ENCODE measurements at places on chromosomes 3 and 15.

- no peak for DNase-seq
Observed at GRCh38 chr3:107663266-107663665, 140.5 kb downstream of the BBX start.

- no peak for DNase-seq
Observed at GRCh38 chr3:72411843-72412242, 436.4 kb downstream of the SHQ1 start.

GRCh38 chr3:140627756-140628155 is 50.1 kb upstream of the TRIM42 start:
- no peak for DNase-seq

DNA sequence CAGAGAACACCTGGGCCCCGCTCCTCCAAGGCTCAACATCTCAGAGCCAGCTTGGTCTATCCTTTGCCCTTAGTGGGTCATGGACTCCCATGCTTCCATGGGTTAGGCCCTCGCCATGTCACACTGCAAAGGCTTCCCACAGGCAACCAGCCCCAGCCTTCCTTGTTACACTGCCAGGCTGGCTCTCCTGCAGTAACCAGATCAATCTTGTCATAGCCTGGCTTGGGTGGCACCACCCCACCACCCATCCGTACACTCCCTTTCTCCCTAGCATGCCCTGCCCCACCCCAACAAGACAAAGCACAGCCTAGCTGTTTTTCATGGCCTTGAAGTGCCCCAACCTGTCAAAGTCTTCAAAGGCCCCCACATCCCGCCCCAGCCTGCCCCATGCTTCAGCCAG is 30.5 kb downstream of the CA12 start:
- DNase-seq, result no peak

DNA sequence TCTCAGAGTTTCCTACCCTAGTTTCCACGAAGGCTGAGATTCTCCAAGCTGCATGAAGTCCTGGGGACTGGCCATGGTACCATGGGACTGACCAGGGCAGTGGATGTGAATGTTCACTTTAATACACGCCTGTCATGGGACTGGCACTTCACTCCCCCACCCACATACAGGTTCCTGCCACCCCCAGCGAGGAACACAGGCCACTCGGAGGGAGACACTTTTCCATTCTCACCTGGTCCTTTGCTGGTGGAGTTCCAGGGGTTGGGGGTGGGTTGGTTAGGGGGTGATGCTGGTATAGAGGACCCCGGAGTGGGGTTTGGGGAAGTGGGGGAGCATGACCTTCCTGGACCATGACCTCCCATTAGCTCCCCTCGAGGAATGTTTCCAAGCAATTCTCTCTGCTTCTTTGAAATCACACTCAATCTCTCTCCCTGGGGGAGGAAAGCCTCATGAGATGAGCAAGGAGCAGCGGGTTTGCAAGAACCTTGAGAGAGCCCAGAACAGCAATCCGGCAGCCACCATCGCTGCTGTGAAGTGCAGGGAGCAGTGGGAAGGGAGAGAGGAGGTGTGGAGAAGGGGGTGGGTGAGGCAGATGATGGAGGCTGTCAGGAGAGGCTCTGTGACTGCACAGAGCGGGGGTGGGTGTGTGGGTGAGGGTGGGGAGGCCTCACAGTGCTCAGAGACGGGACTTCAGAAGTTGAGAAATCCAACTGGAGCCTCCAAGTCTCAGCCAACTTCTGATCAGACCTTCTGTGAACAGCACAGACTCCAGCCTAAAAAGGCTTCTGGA is 69.7 kb downstream of the ADCY5 start:
- DNase-seq, result no peak

DNA sequence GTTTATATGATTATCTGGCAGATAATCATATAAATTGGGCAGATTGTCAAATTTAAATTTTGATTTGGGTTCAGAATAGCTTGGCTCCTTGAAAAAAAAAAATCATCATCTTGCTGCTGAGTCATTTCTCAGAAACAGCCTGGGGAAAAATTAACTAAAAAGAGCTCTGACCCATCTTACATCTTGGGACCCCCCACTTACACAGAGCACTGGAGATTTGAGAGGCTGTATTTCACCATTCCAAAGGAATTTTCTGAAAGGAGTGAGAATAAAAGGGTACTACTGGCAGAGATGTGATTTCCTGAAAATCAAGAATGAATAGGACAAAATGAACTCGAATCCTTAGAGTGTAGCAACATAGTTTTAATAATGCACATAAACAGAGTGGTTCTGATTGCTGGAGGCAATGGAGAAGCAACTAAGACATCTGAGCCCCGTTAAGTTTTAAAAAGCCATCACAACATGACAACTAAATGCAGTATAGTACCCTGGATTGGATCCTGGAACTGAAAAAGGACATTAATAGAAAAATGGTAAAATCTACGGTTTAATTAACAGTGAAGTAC is 97.5 kb downstream of the RFTN1 start:
- no peak for DNase-seq

GRCh38 chr15:90906181-90906849 is 3.2 kb downstream of the MAN2A2 start:
- no peak for DNase-seq

GRCh38 chr15:77831986-77832385 is 199.3 kb upstream of the LINGO1 start:
- DNase-seq, result no peak

GRCh38 chr3:141427764-141428163 is 59.1 kb upstream of the RASA2 start:
- no peak for DNase-seq

GRCh38 chr15:56036546-56037067 is 43.2 kb upstream of the NEDD4 start:
- DNase-seq, result no peak

GRCh38 chr15:43789409-43789808 is 2.7 kb upstream of the SERF2 start:
- DNase-seq, result peak; percentile 94

- no peak for DNase-seq
Observed at GRCh38 chr3:43525386-43525785, 96.4 kb downstream of the ANO10 start.

DNA sequence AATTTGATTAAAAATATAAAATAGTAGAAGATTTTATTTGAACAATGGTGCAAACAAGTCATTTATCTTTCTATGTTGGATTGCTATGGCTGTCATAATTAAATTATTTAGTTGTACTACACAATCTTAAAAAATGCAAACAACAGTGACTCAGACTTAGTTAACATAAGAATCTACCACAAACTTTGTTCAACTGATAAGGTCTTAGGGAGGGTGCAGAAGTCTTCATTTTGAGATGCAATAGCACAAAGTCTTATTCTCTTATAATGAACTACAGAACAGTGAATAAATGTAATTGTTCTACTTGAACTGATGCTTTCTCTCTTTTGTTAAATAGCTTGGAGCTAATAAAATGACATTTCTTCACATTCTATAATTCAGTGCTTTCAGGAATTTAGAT is 482.8 kb upstream of the NAALADL2 start:
- DNase-seq, result no peak

GRCh38 chr3:133505813-133506212 is 67.7 kb upstream of the CDV3 start:
- DNase-seq, result no peak

GRCh38 chr15:92667287-92667904 is 11.8 kb upstream of the FAM174B start:
- DNase-seq, result no peak

GRCh38 chr3:62954580-62954979 is 79.4 kb upstream of the CADPS start:
- DNase-seq, result peak; percentile 53

DNA sequence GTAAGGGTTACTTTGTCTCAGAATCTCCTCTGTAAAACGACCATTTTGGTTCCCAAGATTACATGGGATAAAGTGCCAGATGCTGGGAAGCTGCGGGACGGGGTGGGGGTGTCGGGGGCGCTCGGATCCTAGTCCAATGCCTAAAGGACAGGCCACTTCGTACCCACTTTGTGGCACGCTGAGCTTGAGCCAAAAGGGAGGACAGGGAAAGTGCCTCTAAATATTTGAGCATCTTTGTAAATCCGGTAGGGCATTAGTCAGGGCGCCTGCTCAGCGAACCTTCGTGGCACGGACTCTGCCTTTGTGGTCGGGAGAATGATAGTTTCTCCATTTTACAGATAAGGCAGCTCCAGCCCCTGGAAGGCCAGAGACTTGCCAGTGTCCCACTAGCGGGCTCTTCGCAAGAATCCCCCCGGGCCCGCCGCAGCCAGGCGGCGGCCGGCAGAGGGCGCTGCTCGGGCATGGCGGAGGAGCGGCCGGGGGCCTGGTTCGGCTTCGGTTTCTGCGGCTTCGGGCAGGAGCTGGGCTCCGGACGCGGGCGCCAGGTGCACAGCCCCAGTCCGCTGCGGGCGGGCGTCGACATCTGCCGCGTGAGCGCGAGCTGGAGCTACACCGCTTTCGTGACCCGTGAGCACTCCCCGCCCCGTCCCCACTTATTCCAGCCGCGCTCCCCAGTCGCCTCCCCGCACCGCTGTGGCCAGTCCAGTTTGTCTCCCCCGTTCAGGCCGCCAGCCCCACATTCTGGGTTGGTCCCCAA is 1.8 kb downstream of the RCCD1 start:
- peak; percentile 72 for DNase-seq
